Activated CD4-positive, alpha-beta T cell treated with anti-CD3 and anti-CD28 coated beads, Interleukin-10, Interleukin-2, amounts not matched to agents 100 ng/mL and 50 ng/mL, durations not matched to agents 16 hours and 8 hours (primary cell): ENCODE measurements at places on chromosomes 4 and X.
A peak's percentile ranks its signal among the peaks of the same experiment; 100 is the strongest.

GRCh38 chrX:9626379-9626778, 139.3 kb downstream of the GPR143 start:
- DNase-seq: no peak

DNA sequence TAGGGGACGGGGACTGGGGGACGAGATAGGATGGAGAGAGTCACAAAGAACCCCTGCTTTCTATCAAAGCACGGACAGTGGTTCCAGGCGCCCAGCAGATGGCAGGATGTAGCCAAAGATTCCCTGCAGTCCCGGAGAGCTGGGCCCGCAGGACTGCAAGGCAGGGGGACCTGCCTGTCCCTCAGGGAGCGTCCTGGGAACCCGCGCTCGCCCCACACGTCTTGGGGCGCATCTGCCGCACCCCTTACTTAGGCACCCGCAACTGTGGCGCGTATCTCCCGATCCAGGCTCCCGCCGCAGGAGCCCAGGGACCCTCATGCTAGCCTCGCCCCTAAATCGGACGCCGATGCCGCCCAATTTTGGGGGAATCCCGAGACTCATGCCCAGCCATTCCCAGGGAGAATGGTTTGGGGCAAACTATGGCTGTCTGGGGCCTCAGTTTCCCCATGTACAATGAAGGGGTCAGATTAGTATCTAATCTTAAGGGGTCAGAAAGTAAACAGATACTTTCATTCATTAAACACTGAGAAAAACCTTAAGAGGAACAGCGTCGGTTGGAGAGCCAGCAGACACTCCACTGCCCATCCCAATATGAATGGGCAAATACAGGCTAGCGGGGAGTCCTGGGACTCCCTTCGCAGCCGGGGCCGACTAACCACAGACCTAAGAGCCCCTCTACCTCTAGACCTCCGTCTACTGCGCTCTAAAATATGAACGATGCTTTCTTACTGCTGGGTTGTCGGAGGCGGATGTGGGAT, 581 bp upstream of the STK32B start:
- DNase-seq: peak; percentile 34

GRCh38 chr4:34066126-34066525, 2178.2 kb downstream of the ARAP2 start:
- DNase-seq: no peak

DNA sequence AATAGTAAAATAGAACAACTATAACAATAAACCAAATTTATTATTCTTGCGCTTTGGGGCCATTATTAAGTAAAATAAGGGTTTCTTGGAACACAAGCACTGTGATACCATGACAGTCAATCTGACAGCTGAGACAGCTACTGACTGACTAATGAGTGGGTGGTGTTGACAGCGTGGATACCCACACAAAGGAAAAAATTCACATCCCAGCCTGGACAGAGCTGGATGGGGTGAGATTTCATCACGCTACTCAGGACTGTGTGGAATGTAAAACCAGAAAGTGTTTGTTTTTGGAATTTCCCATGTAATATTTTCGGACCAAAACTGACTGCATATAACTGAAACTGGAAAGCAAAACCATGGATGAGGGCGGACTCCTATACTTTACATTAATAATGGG, 48.8 kb downstream of the IGFBP7 start:
- DNase-seq: no peak

- no peak for DNase-seq
Observed at GRCh38 chr4:186719925-186720694, 3.5 kb downstream of the FAT1 start.

- DNase-seq: no peak
Observed at GRCh38 chr4:26858035-26858918, 2.4 kb upstream of the STIM2 start.

DNA sequence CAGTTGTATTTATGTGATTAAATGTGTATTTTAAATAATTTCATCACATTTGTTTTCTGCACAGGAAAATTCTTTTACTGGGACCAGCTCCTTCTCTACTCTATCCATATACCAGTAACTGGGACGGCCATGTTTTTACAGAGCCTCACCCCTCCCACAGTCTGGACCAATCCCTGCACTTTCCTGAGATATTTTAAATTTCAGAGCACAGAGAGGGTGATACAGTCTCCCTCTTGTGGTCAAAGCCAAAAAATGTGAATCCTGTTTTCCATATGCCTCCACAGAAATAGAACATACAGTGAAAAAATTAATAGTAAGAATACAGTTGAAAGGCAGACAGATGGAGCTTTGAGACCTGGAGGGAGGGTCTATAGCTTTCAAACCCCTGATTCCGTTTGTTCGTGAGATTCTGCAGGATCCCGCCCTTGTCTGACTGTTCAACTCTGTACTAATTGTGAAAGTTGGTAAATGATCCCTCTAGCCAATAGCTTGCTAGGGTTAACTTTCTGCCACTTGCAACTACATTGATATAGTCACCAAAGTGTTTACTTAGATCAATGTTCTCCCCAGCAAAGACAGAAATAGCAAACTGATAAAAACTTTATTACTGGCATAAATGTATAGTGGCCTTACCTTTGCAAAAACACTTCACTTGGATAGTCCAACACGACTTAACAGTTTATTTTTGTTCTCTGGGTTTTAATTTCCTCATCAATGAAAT, 172.2 kb downstream of the PPARGC1A start:
- peak; percentile 9 for DNase-seq

DNA sequence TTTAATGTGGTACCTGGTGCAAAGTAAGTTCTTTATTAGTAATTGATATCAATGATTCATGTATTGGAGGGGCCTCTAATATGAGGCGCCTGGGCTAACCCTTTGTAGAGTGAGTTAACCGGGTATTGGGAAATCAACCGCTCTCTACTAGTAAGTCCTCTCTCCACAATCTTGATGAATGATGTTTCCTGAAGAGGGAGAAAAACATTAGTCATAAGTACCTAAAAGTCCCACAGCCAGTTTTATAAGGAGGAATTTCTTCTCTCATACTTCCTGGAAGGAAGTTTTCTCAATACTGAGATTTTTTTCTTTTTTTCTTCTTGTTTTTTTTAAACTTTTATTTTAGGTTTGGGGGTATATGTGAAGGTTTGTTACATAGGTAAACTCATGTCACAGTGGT, 62.3 kb downstream of the AGTR2 start:
- DNase-seq: no peak
